Activated CD4-positive, alpha-beta T cell treated with anti-CD3 and anti-CD28 coated beads for 24 hours (primary cell): ENCODE measurements at places on chromosomes 6 and 20.

- DNase-seq: no peak
Measured at GRCh38 chr20:61682996-61683681, 382.5 kb downstream of the TAF4 start.

- no peak for DNase-seq
Measured at GRCh38 chr20:19522071-19522801, 235.8 kb upstream of the RIN2 start.

DNA sequence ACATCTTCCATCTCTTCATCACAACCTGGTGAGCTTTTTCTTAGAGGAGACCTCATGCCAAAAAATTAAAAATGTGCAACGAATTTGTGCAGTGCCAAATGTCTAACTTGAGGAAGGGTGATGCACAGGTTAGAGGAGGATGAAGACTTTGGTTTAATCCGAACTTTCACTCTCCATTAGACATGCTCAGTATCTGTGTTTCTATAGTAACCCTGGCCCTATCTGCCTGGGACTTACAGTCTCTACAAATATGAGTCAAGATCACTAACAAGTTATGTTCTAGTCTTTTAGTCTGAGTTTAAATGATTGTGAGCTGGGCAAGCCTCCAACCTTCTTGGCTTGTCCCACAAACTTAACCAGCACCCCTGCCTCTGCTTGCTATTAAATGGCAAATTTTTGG, 377.0 kb downstream of the BMP2 start:
- no peak for DNase-seq

GRCh38 chr6:28589957-28590349, 64.3 kb downstream of the GPX5 start:
- no peak for DNase-seq

DNA sequence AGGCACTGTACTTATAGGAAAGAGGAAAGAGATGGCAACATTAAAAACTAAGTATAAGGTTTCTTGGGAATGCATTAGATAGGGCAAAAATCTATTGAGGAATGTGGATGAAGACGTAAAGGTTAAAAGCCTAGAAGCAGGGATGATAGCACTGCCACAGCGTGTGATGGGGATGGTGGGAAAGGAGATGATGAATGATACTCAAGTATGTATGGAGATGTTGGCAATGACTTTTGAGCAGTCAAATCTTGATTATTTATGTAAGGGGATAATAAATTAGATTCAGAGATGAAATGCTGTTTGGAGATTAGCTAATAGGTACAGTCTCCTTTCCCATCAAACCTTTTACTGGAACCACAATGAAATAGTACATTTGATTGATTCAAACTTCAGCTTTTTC, 432.8 kb downstream of the GRIK2 start:
- DNase-seq: no peak

GRCh38 chr6:118408863-118409262, 139.2 kb upstream of the PLN start:
- no peak for DNase-seq

DNA sequence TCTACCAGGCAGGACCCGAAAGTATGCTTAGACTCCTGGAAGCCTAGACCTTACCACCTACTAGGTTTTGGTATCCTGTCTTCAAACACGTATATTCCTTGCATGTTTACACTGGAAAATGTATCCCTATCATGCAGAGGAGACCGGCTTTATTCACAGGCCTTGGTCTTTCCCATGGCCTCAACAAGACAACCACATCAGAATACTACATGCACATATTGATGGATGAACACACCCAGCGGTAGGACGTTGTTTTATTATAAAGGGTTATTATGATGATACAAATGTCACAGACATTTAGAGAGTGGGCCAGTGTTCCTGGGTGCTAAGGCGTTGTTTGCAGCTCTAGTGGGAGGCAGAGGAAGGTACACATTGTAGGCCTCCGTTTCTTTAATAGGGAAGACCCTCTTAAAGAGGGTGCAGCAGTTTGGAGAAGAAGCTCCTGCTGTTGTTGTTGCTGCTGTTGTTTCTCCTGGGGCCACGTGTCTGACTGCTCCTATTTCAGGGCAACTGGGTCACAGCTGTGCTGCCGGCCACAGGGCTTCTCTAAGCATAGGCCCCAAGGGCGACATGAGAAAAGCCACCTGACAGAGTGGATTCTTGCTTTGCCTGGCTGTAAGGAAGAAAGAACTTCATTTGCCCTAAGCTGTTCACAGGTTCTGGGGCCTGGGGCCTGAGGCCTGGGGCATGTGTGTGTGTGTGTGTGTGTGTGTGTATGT, 98.3 kb upstream of the SASH1 start:
- DNase-seq: no peak

DNA sequence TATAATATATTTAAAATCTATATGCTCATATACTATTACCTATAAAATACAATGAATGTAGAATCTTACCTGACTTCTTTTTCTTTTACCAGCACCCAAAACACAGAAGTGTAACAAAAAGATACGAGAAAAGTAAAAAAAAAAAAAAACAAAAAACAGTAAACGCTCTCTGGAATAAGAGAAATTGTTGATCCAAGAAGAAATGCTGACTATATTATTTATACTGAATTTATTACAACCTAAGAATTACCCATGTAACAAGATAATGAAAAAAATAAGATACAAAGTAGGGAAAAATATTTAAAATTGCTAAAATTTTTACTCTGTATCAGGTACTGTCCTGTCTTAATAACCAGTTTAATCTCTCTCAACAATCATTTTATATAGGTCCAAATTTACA, 787.9 kb upstream of the MAN1A1 start:
- no peak for DNase-seq

GRCh38 chr6:29947077-29947980, 5.0 kb downstream of the HLA-A start:
- DNase-seq: no peak

GRCh38 chr20:50013976-50014375, 31.2 kb downstream of the SNAI1 start:
- DNase-seq: no peak

DNA sequence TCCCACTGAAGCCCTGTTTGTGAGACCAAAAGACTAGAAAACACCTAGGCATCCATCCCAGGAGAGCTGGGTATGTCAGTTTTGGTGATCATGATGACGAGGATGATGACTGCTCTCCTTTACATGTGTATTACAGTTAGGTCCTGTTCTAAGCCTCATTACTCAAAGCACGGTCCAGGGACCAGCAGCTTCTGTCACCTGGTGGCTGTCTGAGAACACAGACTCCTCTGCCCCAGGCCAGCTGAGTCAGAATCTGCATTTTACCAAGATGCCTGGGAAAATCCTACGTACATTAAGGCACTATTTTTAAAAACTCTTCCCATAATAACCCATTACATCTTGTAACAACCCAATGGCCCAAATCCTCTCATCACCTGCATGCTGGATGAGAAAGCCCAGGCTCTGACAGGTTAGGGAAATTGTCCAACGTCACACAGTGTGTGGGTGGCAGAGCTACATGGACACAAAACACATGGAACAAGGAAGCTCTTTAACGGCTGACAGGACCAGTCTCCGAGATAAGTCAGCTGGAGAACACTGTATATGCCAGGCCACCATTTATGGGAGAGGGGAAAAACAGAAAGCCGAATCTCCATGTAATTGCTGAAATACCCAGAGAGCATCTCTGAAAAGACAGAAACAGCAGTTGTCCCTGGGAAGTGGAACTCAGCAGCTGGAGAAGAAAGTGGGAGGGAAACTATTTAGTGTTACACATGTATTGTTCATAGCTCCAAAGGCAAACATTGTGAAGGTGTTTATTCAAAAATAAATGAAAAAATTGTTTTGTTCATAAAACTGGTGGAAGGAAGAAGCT, 65.4 kb downstream of the BMP7 start:
- no peak for DNase-seq

DNA sequence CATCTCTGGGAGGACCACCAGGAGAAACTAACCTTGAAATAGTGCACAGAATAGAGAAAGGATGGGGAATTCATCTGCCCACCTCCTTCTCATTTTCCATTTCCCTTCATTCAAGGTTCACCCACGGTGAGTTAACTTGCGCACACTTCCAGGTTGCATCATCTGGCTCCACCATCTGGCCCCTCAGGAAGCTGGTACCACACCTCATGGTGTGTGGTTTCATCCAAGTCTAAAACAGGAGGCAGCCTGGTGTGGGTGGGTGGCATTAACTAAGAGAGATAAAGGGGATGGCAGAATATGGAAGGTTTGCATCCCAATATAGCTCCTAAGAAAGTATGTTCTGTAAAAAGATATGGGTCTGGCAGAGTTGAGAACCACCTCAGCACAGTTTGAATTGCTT, 3.8 kb downstream of the ZNF334 start:
- no peak for DNase-seq

GRCh38 chr20:50541606-50542041, 31.4 kb downstream of the PTPN1 start:
- no peak for DNase-seq

DNA sequence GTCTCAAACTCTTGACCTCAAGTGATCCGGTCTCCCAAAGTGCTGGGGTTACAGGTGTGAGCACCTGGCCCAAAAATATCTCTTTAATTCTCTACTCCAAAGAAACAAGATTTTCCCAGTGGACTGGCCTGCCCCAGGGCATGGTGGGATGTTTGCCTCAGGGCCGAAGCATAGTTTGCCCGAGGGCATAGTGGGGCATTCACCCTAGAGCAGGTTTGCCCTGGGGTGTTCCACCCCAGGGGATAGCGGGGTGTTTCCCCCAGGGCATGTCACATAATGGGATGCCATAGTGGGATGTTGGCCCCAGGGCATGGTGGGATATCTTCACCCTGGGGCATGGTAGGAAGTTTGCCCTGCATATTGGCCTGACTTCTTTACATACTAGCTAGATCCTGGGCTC, 97.2 kb downstream of the VEGFA start:
- no peak for DNase-seq

- no peak for DNase-seq
Measured at GRCh38 chr20:37688093-37688492, 5.7 kb upstream of the CTNNBL1 start.

- DNase-seq: no peak
Measured at GRCh38 chr20:1860446-1860845, 34.8 kb upstream of the SIRPA start.

- DNase-seq: no peak
Measured at GRCh38 chr6:134216301-134217010, 101.5 kb downstream of the SGK1 start.

- DNase-seq: no peak
Measured at GRCh38 chr6:113343940-113344339, 513.2 kb upstream of the MARCKS start.

- no peak for DNase-seq
Measured at GRCh38 chr6:107267006-107267405, 151.7 kb upstream of the BEND3 start.

- DNase-seq: no peak
Measured at GRCh38 chr6:39804466-39805065, 12.4 kb downstream of the DAAM2 start.

GRCh38 chr6:131024565-131024964, 38.5 kb downstream of the EPB41L2 start:
- no peak for DNase-seq

DNA sequence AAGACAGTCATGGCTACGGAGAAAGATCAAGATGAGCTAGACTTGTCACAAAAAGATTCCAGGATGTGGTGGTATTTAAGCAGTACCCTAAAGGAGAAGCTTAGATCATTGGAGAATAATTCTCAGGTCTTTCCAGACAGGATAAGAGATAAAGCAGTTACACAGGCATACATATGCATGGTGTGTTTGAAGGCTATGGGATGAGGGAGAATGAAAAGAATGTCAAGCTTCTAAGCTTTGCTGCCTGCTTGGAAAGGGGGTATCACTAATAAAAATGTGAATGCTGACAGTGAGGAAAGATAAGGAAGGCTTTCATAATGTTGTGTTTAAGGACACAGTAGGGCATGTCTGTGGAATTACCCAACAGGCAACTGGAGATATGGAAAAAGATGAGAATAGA, 28.1 kb downstream of the RWDD2A start:
- no peak for DNase-seq

DNA sequence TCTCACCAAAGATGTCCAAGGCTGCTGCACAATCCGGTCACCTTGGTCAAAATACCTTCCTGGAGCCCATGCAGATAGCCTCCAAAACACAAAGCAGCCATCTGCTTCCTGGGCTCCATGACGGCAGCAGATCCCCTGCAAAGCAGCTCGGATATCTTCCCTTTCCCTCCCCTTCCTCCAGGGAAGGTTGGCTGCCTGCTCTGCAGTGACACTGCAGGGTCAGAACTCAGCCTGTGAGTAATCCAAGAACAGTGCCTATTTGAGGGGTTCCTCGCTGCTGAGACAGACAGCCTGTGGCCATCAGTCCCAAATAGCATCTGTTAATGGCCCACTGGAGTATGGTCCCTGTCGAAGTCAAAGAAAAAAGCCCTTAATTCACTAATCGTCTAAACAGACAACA, 270.8 kb downstream of the PREX1 start:
- no peak for DNase-seq

DNA sequence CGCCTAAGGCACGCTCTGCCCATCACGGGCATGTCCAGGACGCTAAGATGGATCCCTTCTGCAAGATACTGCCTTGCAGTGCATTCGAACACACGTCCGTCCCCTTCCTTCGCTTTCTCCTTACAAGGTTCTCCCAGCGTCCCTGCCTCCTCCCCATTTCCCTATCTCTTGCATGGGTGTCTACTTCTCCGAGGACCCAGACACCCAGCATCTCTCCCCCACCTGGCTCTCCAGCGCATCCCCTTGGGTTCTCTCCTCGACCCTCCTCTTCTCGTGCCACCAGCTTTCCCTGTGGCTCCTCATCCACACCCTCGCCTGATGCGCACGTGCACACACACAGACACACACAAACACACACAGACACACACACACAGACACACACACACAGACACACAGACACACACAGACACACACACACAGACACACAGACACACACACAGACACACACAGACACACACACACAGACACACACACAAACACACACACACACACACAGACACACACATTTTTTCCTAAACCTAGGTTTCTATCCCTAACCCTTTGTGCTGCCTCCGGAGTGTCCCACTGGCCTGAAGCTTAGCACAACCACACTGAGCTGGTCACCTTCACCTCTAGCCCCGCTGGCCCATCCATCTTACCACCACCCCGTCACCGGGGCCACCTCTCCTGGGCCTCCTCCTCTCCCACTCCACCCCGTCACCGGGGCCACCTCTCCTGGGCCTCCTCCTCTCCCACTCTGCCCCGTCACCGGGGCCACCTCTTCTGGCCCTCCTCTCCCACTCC, 31.9 kb downstream of the ANKRD60 start:
- no peak for DNase-seq

GRCh38 chr6:151096255-151096612, 143.5 kb upstream of the AKAP12 start:
- DNase-seq: no peak
